ENCODE measurements at places on chromosomes 12 and 14.

- peak; percentile 93 for DNase-seq
Observed at GRCh38 chr12:7959701-7960121, 23.7 kb upstream of the SLC2A3 start.

GRCh38 chr12:50317203-50317602, 33.9 kb upstream of the LIMA1 start:
- DNase-seq, result no peak

- no peak for DNase-seq
Observed at GRCh38 chr14:71521238-71522135, 410.7 kb upstream of the RGS6 start.

DNA sequence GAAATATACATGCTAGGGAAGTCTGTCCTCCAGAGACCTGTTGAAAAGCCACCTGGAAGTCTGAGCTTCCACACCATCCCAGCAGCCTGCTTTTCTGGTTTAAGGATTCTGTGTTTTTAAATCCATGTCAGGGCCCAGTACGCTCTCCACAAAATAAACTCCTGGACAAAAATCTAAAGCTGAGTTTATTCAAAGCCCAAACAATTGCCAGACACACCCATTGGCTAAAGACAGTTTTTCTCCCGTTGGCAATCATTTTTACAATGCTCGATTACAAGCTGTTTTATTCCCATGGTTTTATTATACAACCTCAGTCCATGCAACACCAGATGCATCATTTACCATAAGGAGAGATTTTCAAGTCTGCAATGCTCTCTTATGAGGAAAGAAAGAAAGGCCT, 94.5 kb downstream of the MYRFL start:
- no peak for DNase-seq

DNA sequence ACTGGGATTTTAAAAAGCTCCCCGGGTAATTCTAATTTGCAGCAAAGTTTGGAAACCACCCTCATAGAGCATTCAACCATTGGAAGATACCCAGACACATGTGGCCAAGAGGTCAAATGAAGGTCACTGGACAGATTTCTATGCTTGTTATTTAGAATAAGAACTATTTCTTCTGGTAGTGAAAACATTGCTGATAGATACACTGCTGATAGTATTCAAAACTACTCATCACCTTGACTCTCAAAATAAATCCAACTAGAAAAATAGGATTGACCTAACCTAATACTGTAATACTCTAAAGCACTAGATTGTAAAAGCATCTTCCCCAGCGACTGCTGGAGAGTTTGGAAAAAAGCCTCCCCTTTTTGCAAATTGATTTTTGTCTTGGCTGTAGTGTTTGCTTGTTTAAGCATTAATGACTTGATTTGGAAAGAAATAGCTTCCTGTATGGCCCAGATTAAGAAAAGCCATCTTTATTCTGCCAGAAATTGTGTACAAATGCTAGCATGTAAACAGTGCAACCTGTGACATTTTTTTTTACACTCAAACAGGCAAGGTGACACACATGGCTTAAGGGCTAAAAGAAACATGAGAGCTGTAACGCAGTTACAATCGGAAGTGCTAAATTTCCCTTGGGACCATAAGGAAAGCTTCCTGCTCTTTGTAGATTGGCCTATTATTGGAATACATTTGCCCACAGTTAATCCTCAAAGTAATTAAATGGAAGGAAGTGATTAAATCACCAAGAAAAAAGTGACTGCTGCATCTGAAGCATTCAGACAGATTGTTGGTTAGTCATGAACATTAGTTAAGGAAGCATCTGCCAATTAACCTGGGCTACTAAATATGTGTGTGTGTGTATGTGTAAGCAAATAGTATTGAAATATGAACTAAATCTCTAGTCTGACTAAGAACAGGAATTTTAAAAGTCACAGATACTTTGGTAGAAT, 356.5 kb upstream of the ATP2B1 start:
- no peak for DNase-seq

DNA sequence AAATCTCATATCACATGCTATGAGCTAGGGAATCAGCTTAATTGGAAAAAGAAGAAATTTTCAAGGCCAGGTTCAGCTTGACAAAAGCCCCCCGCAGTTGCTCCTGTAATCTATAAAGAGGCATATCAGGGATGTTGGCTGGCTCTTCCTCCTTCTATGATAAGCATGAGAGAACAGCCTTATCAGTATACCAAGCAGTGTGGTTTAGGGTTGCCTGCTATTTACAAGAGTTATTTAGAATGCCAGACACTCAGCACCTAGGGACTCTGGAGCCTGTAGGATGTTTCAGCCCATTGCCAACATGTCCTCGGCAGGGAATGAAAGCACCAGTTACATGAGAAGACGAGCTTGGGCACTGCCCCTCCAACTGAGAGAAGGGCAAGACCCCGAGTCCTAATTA, 89.5 kb upstream of the TMPO start:
- DNase-seq, result no peak

DNA sequence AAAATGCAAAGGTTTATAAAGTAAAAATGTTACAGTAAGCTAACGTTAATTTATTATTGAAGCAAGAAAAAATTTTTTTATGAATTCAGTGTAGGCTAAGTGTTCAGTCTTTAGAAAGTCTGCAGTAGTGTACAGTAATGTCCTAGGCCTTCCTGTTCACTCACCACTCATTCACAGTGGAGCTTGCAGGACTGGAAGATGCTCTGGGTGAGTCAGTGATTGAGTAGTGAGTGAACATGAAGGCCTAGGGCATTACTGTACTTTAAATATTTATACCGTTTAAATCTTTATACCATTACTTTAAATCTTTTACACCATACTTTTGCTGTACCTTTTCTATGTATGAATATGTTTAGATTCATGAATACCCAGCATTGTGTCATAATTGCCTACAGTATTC, 120.3 kb upstream of the SLC38A4 start:
- no peak for DNase-seq

GRCh38 chr14:20873370-20874177, 17.6 kb upstream of the RNASE3 start:
- DNase-seq, result peak; percentile 46

All from AML-193 (cell line).